ENCODE measurements at places on chromosomes 2 and 18.

- DNase-seq, result no peak
Measured at GRCh38 chr18:56083097-56083521, 495.1 kb upstream of the TCF4 start.

DNA sequence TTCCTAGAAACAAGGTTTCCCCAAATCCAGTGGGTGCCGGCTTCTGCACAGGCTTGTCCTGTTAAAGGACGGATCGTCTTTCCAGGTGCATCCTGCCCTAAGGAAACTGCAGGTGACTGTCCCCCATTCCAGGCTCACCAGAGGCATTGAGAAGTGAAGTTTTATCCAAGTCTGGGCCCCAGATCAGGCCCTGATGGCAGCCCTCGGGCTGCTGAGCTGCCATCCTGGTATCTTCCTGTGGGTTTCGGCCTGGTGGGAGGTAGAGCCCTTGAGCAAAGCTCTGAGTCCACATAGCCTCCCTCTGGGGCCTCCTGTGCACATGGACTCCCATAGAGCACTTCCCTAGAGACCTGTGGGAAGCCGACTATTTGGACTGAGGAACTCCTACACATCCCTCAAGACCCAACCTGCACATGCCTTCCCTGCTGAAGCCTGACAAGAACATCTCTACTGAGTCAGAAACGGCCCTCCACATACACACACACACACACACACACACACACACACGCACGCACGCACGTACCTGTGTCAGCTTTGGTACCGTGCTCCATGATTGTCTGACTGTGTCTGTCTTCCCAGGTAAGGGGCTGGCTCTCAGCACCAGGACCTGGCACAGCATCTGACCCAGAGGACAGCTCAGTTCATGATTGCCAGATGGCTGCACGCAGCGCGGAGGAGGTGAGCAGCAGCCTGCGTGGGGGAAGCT, 16.4 kb downstream of the TNS1 start:
- DNase-seq, result no peak

DNA sequence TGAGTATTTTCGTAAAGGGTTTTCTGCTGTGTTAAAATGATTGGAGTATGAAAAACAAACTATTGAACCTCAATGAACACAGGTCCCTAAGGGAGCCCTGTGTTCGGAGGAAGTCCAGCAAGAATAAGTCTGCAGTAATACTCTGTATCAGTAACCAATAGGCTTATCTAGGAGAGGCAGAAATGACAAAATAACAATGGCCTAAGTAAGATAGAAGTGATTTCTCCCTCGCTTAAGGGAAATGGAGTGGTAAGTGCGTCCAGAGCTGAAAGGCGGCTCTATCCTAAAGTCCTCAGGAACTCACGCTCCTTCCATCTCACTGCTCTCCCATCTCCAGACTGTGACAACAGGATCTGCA, 29.3 kb upstream of the MFSD6 start:
- DNase-seq, result no peak

DNA sequence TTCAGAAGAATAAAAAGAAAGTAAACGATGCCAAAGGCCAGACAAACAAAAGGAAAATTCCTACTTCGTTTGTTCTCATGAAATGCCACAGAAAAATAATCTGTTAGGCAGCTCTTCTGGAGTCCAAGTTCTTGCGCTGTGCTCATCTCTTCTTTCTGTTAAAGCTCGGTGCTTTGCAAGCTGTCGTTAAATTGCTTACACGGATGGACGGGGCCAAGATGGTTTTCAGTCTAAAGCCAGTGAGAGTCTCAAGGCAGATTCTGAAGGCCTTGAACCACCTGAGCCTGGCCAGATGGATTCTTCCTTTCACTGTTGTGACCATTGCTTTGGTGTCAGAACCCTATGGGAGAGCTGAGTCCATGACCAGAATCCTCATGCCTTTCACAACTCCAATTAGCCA, 97.6 kb upstream of the RMDN2 start:
- no peak for DNase-seq

DNA sequence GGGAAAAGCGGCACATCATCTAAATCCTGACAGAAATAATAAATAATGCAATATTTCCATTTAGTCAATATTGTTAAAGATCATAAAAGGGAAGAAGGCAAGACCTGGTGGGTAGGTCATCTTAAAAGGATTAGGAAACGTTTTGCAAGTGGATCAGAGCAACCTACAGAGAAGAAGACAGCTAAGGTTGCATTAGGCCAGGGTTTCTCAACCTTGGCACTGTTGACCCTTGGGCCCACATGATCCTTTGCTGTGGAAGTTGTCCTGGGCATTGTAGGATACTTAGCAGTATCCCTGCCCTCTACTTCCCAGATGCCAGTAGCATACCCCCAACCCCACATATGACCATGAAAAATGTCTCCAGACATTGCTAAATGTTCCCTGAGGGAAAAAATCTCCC, 55.0 kb downstream of the KLF7 start:
- DNase-seq, result no peak

GRCh38 chr18:22557168-22557941, 139.6 kb upstream of the CTAGE1 start:
- no peak for DNase-seq

GRCh38 chr2:120901201-120901600, 165.5 kb downstream of the GLI2 start:
- no peak for DNase-seq

DNA sequence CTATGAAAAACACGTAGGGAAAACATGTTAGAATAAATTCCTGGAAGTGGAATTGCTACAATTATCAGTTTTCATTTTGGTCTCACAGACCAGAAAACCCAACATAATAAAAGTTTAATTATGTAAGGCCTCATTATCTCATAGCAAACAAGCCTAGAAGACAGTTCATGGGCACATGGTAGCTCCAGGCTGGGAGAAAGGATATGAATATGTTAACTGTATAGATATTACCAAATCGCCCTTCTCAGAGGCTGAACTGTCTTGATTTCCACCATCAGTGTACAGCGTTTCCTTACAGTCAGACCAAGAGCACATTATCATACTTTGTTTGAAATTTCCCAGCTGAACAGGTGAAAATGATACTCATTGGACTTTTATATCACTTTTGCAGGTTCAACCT, 17.1 kb upstream of the SLC35F6 start:
- DNase-seq, result no peak

DNA sequence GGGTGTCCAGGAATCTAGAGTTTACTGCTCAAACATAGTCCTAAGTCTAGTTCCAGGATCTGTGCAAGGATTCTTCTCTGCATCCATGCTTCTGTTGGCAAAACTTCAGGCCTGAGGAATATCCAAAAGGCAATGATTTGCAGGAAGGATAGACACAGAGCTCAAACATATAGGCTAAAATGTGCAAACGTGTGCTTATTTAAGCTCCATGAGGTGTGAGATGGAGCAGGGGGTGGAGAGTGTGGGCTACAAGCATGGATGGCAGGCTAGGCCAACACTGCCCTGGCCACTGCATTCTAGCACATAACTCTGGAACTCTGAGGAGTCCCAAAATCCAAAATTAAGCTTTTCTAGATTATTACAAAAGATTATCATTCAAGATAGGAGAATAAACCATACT, 301.1 kb downstream of the PAX3 start:
- no peak for DNase-seq

Data from NCI-H1092 treated with DMSO at 0.1 percent for 48 hours (cell line).